ENCODE measurements at places on chromosomes 5 and 9.

- DNase-seq = no peak
These were observed 119.9 kb downstream of the SLC1A3 start for GRCh38 chr5:36726317-36726716.

GRCh38 chr5:38079620-38080402, 178.5 kb upstream of the EGFLAM start:
- no peak for DNase-seq

DNA sequence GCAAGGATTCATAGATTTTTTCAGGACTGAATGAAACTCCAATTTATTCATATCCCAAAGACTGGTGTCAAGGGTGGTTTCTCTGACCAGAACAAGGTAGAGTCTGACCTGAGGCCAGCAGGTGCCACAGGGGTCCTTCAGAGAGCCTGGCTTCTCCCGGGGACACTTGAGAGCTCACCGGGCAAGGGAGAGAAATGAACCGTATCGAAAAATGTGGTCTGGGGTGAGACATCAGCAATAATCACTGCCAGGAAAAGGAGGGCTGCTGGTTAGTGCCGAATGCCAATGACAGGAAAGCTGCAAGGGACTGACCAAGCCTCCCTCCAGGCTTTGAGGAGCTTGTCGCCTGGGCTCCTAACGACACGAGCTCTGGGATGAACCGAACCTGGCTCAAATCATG, 142.7 kb downstream of the TTLL11 start:
- no peak for DNase-seq

GRCh38 chr9:124349675-124350493, 65.4 kb downstream of the PSMB7 start:
- no peak for DNase-seq

GRCh38 chr9:21070171-21070571, 7.6 kb downstream of the IFNB1 start:
- DNase-seq = peak; percentile 72

GRCh38 chr5:179874536-179875292, 16.1 kb upstream of the MRNIP start:
- no peak for DNase-seq

GRCh38 chr5:125396462-125396861, 650.0 kb upstream of the ZNF608 start:
- DNase-seq = no peak

- no peak for DNase-seq
These were observed 5.0 kb downstream of the OR2V2 start for GRCh38 chr5:181152406-181152805.

DNA sequence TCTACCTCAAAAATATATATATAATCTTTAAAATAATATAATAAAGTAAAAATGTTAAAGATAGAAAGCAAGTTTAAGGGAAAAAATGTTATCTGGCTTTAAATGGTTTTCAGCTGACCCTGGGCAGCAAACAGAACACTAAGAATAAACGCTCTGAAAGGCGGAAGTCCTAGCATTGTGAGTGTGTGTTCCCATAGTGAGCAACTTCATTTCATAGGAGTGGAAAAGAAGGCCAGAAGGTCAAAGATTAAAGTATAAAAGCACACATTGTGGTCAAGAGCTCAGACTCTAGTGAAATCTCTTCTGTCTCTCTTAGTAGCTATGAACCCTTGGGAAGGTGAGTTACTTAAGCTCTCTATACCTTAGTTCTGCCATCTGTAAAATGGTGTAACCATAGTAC, 374.4 kb downstream of the ENC1 start:
- DNase-seq = no peak

- no peak for DNase-seq
These were observed 69.8 kb downstream of the MRPL36 start for GRCh38 chr5:1729641-1730486.

DNA sequence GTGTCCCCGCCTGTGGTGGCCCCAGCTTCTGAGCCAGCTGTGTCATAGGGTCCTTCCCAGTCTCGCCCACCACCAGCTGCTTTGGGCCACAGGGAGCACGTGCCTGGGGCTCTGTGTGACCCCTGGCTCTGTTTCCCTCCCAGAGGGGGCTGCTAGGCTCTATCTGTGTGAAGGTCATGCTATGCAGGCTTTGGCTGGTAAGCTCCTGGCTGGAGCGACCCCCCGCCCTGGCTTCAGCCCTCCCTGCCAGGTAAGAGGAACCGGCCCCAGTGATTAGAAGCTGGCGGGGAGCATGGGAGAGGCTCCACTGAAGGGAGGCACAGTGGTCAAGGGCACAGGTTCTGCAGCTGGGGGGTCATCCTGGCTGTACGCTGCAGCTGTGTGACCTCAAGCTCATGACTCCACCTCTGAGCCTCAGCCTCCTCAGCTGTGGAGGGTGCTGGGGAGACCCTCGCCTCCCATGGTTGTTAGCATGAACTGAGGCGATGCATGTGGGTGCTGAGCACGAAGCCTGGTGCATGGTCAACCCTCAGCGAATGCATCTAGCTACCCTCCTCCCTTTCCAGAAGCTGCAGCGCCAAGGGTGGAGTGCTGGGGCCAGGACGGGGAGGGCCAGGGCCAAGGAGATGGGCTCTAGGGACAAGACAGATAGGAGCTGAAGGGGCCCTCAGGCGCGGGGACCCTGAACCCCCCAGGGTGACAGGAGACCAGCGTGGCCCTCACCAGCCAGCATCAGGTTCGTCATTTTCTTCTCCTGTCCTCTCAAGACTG, 163.8 kb upstream of the MVB12B start:
- DNase-seq = peak; percentile 3

DNA sequence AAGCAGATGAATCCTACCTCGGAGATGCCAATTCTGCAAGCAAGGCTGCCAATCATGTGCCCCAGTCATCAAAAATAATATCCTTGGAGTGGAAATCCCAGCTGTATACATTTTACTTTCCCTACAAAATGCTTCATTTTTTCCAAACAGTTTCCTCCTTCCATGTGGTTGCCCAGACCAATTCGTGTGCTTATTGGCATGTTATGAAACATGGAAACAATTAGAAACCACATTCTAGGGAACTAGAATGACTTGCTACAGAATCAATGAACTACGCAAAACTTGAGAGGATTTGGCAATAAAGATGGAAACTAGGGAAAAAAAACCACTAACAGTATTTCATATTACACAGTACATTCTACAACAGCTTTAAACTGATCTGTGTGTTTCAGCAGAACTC, 584.5 kb upstream of the DMAC1 start:
- no peak for DNase-seq

- DNase-seq = peak; percentile 7
These were observed 1271.3 kb downstream of the EFNA5 start for GRCh38 chr5:106399391-106399790.

- no peak for DNase-seq
These were observed 175.6 kb upstream of the CCNG1 start for GRCh38 chr5:163261647-163262269.

DNA sequence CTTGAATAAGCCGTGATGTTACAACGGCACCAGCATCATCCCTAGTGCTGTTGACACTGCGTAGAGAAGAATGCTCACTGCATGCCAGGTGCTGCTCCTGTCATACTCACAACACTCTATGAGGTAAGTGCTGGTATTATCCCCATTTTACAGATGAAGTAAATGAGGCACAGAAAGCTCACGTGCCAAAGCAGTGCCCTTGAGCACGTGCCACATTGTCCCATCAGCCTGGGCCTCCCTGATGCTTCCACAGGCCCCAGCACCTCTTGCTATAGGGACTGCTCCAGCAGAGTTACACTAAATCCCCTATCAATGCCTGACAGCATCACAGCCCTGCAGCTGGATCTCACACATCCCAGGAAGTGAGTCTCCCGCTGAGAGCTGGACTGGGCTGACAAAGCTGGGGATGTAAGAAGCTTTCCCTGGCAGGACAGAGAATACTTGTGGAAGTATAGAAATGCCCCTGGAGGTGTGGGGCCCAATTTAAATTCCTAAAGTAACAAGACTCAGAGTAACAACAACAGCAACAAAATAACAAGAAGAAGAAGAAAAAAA, 216.1 kb downstream of the FSTL4 start:
- DNase-seq = no peak

DNA sequence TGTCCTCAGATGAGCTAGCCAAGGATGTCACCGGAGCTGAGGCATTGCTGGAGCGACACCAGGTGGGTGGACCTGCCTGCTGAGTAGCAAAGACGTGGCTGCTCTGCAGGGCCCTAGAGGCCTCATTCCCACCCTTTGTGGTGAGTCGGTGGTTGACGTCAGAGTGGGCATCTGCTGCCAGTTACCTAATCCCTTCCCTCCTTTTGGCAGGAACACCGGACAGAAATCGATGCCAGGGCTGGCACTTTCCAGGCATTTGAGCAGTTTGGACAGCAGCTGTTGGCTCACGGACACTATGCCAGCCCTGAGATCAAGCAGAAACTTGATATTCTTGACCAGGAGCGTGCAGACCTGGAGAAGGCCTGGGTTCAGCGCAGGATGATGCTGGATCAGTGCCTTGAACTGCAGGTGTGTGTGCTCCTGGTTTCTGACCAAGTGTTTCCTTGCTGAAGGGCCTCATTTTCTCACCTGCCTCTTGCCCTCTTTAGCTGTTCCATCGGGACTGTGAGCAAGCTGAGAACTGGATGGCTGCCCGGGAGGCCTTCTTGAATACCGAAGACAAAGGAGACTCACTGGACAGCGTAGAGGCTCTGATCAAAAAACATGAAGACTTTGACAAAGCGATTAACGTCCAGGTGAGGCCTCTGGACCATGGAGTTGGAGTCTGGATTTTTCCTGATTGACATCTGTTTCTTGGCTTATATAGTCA, 48.9 kb downstream of the DYNC2I2 start:
- no peak for DNase-seq

DNA sequence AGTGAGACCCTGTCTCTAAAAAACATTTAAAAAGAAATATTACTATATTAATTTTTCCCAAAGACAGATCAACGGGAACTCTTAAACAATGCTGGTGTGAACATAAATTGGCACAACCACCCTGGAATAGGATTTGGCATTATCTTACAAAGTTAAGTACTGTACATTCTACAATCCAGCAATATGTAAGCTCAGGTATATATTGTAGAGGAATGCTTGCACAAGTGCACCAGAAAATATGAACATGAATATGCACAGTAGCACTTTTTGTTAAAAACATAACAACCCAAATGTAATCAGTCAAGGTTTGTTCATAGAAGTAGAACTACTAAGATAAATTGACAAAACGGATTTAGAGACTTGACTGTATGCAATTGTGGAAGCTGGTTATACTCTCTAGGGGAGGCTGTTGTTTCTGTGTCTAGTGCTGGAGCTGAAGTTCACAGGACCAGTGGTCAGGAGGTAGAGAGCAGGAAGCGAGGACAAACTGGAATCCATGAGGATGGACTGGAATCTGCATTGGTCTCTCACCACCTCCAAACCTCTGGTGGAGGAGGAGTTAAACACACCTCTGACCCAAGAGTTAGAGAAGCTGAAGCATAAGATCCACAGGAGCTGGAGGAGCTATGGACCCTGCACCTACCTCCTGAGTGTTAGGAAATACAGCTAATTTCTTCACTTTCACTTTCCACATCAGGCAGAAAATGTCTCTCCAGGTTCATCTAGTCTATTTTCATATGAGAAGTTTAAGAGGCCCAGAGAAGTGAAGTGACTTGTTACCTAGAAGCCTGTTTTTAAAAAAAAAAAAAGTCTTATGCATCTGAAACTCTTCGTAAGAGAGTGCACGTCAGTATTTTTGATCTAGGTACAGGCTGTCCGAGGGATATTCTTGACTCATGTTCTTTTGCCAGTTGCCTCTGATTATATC, 20.3 kb upstream of the RIC1 start:
- DNase-seq = no peak

GRCh38 chr5:93100976-93101375, 480.0 kb downstream of the NR2F1-AS1 start:
- DNase-seq = peak; percentile 17

DNA sequence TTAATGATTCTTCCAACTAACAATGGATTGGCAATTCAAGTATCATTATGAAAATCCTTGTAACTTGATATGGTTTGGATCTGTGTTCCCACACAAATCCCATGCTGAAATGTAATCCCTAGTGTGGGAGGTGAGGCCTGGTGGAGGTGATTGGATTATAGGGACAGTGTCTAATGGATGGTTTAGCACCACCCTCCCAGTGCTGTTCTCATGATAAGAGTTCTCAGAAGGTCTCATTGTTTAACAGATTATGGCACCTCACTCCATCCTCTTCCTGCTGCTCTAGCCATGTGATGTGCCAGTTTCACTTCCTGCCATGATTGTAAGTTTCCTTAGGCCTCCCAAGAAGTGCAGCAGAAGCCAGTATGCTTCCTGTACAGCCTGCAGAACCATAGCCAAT, 1116.2 kb upstream of the EDIL3 start:
- no peak for DNase-seq

DNA sequence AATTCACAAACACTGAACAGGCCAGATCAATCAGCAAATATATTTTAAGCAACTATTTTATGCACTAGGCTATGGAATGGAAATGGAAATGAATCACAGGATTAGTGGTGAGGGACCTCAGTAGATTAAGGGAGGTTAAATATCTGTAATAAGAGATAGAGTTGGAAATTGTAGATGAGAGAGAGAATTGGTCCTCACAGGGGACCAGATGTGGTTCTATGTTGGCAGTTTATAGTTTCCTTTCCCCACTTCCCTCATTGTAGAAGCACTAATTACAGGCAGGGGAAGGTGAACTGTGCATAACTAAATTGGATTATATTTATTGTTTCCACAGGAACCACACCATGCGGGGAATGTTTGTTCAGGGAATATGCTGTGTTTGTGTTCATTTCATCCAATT, 496.2 kb downstream of the ARHGEF28 start:
- no peak for DNase-seq

GRCh38 chr5:78746021-78746770, 97.6 kb upstream of the LHFPL2 start:
- no peak for DNase-seq

GRCh38 chr5:60535198-60535597, 164.8 kb downstream of the DEPDC1B start:
- no peak for DNase-seq

DNA sequence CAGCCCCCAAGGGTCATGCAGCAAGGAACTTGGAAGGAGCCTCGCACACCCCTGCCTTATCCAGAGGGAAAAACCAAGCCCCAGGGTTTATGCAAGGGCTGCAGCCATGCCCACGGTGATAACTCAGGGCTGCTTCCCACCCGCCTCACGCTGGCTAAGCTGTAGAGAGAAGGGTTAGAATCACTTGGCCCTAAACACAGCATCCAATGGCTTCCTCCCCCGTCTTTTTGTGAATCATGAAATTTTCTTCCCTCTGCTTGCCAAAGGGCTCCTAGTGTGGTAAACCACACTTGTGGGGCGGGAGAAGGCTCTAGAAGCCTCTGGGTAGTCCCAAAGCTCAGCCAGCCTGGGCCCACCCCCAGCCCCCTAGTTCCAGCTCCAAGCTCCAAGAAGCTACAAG, 55.9 kb upstream of the ORM1 start:
- DNase-seq = peak; percentile 79

DNA sequence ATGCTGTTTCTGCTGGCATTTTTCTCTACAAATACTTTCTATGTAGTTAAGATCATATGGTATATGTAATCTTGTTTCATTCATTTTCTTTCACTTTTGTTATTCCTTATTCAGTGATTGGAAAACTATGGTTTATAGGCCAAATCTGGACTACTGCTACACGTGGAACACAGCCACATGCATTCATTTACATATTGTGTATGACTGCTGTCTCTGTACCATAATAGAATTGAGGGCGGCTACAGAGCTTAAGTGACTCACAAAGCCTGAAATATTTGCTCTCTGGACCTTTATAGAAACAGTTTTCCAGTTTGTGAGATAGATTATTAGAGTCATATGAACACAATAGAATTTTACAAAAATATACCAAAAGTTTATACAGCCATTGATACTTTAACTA, 133.6 kb upstream of the CDKN2B start:
- DNase-seq = no peak

GRCh38 chr9:123852403-123852802, 77.5 kb downstream of the DENND1A start:
- DNase-seq = no peak

GRCh38 chr5:133241179-133242092, 189.6 kb downstream of the HSPA4 start:
- DNase-seq = no peak

All from GM03348 (cell line).